ENCODE measurements at places on chromosomes 4 and X.

- no peak for DNase-seq
These were observed 154.1 kb upstream of the CXCL13 start for GRCh38 chr4:77451530-77451929.

DNA sequence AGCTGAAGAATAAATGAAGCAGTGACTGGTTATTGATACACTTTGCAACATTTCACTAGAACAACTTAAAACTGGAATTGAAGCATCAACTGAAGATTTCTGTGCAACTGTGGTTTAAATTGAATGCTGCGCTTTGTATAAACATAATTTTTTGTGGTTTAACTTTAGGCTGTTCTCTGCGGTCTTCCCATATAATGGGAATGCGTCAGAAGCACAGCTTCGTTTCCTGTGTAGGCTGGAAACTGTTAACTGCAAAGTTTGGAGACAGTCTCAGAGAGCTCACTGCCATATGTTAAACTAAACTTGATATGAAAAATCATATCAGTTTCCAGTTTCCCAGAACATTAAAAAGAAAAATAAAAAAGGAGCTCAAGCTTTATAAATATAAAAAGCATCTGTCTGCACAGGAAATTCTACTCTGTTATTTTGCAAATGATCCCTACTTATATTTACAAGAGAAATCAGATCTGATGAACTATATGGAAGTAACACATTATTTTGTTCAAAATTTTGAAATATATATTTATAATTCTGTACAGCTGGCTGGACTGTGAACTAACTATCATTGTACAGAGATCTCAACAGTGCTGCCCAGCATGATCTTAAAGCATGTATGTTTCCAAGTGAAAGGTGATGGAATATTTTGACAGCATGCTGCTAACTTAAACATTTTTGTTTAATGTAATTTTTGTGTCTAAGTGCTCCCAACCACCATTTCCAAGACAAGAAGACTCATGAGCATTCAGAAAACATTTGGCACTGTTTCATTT is 139.9 kb downstream of the NDST3 start:
- no peak for DNase-seq

GRCh38 chr4:69787879-69788278 is 27.5 kb upstream of the SULT1B1 start:
- DNase-seq: no peak

DNA sequence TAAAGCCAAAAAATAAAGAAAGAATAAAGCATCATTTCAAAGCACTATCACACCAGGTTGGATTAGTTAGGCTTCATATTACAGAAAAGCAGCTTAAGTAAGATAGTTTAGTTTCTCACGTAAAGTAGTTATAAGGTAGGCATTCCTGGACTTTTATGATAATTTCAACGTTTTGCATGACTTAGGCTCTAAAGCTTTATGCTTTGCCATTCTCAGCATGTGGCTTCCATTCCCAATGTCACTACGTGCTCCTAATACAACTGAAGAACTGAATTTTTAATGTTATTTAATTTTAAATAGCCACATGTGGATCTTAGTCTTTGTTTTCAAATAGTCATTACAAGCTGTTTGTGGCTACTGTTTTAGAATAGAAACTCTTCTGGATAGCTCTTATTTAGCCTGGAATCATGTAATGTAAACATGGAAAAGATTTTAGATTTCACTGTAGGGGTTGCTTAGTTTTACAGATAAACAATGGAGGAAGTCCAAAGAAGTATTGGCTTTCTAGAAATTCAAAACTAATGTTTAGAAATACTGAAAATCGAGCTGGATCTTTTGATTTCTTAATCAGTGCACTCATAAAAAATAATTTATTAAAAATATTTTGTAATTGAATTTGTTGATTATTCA is 710.0 kb downstream of the IL1RAPL1 start:
- DNase-seq: no peak

DNA sequence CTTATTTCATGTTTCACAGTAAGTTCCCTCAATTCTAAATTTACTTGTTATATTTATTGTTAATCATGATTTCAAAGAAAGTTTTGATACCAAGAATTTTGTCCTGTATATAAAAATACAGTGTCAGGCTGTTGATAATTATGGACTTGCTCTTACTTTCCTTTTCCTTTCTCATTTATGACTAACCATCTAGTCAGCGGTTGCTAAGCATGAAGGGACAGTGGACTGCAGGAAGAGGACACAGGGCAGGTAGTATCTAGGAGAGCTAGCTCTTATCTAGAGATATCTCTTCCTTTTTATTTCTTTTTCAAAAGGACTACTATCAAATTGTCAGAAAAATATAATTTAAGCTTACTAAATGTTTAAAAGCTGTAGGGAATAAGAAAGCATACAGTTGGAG is 1.6 kb downstream of the OPRPN start:
- DNase-seq: no peak

DNA sequence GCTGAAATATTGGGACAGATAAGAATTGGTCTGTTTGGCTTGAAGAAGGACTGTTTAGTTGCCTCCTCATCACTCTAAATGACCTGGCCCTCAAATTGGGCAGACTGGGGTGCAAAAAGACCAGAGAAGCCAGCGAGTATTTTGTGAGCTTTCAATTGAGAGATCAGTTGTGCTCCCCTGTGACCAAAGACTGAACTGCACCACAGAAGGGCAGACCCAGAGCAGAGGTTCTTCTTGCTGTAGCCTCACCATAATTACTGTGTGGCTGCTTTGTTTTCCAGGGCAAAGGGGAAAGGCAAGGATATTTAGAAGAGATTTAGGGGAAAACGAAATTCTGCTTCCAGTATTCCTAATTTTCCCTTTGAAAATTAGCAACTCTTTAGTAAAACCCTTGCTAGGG is 104.0 kb upstream of the MBNL3 start:
- DNase-seq: no peak

DNA sequence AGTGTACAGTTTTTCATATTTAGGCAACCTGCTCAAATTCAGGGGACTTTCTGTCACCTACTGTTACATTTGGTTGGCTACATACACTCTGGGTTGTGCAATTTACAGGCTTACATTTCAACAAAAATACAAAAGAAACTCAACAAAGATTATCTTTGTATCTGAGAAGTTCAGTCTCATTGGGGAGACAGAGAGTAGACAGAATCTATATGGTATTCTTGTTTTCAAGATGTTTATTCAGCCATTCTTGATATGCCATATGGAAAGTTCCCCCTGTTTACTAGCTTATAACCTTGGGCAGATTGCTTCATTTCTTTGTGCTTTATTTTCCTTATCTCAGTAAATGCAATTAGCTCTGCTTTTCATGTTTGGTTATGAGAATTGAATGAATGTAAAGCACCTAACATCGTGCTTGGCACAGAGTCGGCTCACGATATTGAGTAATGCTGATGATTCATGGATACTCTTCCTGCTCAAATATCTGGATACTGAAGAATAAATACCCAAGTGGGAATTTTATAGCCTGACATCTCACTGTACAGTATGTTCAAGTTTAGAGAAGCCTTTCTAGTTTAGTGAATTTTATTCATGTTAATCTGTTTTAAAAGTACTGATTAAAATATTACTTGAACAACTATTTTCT is 96.5 kb upstream of the PACRGL start:
- DNase-seq: no peak

DNA sequence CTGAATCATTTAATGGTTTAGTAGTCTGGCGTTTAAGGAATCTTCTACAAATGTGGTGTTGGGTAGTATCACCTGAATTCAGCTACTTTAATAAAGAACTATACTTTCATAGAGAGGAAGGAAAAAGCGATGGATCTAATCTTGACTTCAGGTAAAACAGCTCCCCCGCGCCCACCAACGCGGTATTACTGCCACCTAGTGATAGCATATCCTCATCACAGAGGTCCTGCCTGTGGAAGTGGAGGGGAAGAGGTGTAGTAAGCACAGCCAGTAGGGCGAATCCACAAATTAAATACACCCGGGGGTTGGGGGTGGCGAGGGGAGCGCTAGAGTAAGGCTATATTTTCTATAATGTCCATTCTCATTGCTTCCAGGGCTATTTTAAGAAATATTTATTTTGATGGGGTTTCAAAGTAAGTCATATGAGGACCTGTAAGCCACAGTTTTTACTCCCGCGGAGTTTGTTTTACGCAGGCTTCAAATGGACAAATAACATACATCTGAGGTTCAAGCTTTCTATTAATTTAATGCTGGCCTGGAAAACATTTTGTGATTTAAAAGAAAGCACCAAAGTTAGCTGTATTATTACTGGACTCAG is 8.3 kb upstream of the DAPP1 start:
- DNase-seq: peak; percentile 45

DNA sequence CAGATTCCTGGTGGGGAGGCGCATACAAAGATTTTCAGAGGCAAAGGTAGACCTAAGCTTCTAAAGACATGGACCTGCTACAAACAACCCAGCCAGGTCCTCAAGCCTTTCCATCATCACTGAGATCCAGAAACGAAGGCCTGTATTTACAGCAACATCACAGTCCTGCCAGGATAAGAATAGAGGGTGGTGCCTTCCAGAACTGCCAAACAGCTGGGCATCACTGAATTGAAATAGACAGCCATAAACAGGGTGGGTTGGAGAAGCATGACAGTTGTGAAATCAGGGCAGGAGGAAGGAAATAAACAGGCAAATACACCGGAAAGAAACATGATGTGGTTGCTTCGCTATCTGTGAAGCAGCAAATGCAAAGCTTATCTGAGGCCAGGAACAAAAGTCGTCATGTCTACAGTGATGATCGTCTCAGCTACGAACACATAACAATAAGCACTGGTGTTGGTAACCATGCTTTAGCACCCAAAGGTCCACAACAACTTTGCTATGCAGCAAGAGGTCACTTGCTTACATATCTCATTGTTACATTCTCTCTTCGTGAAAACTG is 6.7 kb upstream of the TMEM154 start:
- DNase-seq: no peak

DNA sequence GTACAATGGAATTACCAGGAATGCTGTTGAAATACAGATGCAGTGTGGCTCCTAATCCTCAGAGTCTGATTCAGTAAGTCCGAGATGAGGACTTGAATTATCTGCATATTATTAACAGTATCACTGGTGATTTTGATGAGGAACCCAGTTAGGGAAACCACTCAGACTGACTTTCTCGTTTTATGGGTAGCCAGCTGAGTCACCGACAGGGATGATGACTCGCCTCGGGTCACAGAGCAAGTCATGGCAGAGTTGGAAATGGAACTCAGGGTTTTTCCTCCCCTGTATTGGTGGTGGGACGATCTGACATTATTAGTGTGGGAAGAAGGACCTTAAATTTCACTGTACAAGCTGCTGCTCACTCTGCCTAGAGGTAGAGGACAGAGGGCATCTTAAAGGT is 51.3 kb downstream of the RTL9 start:
- DNase-seq: no peak

DNA sequence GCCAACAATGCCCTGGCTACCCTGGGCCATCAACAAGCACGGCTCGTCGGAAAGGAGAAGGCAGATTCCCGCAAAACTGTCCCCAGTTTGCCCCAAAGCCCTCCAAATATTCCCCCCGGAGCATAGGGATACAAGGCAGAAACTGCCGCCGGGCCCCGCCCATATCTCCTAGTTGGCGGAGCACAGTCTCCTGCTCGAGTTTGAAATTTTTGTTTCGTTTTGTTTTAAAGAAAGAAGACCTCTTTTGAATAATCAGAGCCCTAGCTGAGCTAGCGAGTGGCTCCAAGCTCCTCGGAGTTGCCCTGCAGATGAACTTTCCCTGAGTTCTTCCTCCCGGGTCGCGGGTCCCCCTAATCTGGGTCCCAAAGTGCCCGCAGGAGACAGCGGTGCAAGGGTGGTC is 138.1 kb upstream of the ZIC3 start:
- no peak for DNase-seq

- DNase-seq: peak; percentile 59
These were observed 339.8 kb upstream of the GATB start for GRCh38 chr4:152100379-152101201.

GRCh38 chrX:97405031-97405660 is 521.4 kb downstream of the RPA4 start:
- no peak for DNase-seq

DNA sequence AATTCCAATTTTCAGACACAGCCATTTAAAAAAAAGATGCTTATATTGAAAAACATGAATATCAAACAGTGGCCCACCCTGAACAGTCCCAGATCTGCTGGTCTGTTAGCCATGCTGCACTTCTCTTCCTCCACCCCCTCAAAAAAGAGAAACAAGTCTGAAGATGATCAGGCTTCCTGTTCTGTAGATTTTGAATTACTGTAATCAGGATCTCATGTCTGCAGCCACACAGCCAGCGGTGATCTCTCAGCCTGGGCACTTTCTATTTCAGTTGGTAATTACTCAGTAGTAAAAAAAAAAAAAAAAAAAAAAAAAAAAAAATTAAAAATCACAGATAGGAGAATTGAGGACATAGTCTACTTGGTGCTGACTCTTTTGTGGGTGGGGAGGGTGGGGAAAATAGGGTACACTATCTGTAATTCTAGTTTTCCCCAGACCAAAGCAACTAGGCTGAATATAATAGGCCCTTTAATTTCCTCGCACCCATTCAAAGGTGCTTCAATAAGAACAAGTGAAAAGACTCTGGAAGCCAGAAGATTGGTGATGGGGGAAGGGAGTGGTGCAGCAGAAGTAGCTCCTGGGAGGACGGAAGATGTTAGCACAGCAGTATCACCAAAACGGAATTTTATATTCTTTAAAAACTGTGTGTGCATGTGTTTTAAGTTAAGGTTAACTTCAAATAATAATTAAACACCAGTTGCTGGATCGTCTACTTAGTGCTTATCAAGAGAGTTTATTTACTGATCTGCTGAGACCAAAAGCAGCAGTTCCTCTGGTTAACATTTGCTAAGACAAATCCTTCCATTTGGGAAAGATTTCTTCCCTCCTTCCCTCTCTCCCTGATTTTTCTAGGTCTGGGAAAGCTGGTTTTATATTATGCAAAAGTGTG is 47.0 kb downstream of the SPRY1 start:
- no peak for DNase-seq

DNA sequence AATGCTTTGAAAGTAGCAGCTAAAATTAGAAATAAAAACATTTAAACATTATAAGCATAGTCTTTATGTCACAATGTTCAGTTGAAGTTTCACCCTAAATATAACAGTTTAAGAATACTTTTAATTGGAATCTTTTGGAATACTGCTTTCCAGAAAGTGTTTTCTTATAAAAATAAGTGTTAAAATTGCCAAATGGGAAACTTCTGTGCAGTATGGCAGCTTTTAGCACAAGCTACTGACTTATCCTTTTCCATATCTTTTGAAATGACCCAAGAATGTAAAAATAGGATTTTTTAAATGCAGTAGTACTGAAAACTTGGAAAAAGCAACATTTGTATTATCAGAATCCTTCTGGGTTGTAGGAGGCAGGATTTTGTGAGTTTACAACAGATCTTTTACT is 34.2 kb downstream of the CEP135 start:
- DNase-seq: no peak

DNA sequence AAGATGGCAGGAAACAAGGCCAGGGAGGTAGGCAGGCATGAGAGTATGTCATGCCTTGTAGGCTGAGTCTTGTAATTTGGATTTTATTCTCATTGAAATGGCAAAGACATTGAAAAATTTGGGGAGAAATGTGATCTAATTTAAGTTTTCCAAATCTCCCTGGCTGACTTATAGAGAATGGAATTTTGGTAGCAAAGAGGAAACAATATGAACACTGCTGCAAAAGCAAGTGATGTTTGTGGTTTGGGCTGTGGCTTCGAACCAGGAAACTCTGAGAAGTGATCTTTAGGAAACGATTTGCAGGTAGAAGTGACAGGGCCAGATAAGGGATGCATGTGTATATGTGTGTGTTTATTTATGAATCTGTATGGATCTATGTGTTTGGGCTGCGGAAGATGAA is 35.6 kb downstream of the ARSJ start:
- no peak for DNase-seq
